Right lung (tissue), 10 donors: ENCODE measurements at places on chromosomes 12 and 14.

GRCh38 chr12:12081836-12082497 is 11.2 kb downstream of the BCL2L14 start:
- no peak for DNase-seq

DNA sequence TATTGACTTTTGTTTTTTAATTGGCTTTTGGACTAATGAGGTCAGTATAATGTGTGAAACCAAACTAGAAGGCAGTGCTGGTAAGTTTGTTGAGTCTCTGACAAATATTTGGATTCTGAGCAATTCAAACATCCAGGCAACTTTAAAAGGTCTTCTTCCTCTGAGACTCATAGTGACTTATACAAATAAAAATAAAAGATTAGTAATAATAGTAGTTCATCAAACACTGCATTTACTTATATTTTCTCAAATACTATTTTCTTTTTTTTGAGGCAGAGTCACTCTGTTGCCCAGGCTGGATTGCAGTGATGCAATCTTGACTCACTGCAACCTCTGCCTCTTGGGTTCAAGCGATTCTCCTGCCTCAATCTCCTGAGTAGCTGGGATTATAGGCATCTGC is 337.9 kb downstream of the DAD1 start:
- no peak for DNase-seq

- DNase-seq: no peak
Measured at GRCh38 chr12:4080213-4080612, 193.3 kb upstream of the CCND2 start.

DNA sequence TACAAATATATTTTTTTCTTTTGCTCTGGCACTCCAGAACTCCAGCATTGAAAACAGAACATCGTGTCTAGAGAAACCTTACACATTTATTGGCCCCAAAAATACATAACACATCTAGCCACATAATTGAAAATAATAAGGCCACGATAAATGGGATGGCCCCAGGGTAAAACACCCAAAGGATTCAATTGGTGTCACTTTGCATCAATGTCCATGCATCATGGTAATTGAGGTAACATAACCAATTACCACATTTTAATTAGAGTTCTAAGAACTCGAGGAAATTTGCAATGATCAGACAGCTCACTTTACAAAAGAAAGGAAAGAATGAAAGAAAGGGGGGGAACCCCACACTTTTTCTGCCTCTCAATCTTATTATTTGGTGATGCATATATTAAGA is 151.8 kb upstream of the NPAS3 start:
- no peak for DNase-seq

GRCh38 chr14:24332268-24332993 is 2.4 kb downstream of the ADCY4 start:
- DNase-seq: peak; percentile 56

GRCh38 chr12:26195641-26196420 is 458 bp downstream of the SSPN start:
- peak; percentile 73 for DNase-seq

DNA sequence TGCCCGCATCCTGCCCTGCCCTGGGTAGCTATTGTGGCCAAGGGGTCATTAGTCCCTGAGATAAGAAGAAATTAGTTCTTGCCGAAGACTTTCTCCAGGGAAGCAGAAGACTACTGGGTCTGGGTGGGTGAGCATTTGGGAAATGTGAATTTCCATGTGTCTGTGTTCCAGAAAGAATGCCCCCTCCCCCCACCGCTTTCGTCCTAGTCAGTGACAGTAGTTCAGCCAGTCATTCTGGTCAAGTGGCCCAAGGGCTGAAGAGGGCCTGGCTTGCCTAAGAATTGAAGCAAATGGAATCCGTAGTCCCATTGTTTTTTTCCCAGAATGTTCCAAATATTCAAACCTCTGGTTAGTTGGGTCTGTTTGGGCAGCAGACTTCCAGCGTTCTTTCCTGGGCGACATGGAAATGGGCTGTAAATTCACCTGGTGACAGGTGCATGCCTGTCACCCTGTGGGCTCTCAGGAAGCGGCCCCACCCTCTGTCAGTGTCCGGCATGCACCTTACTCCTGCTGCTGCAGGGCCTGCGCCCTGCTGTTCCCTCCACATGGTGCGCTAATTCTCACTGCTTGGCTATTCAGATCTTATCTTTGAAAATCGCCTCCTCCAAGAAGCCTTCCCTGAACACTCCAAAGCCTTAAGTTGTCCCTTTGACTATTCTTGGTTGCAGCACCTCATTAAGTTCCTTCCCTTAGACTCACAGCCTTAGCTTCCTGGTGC is 1.4 kb upstream of the RFLNA start:
- DNase-seq: no peak

DNA sequence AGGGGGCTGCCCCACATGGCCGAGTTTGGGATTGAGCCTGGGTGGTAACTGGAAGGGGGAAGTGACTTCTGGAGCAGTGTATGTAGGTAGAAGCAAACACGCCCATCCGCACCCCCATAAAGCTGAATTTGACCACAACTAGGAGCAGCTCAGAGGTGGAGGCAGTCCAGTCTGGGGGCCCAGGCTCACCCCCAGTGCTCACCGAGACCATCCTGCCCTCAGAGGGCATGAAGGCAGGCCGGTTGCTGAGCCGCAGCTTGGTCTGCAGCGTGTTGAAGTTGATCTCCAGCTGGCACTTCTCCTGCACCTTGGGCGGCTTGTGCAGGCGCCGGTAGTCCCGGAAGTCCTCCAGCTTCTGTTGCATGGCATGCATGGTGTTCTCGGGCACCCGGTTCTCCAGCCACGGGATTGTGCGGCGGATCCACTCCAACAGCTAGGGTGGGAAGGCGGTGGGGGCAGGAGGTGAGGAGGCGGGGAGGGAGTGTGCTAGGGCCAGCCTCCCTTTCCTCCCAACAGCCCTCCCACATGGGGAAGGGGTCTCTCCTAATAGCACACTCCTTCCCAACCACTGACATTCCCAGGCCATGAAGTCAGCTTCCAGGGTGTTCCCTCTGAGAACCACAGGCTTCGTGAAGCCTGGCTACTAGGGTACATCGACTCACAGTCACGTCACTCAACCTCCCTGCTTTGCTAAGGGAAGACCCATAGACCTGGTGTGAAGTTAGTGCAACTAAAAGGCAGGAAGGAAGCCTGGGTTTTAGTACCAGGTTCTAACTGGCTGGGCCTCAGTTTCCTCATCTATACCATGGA is 87.0 kb downstream of the ACTN1 start:
- no peak for DNase-seq

DNA sequence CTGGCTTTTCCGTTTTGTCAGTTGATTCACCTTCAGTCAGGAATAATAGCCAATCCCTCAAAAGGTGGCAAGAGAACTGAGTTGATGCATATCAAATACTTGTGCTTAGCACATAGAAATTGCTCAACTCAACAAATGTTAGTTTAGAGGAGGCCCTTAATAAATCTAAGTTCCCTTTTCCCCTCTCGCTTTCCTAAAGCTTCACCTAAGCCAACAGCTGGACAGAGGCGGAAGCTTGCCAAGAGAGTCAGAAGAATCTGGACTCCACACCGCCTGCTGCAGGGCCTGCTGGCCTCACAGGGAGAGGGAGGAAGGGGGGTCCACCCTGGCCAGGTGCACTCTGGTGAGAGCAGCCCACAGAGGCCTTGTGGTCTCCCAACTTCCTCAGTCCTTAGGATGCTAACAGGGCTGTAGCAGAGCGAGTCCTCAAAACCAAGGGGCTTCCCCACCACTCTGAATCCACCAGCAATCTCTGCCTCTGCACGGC is 213.1 kb downstream of the CHST11 start:
- DNase-seq: no peak

GRCh38 chr14:42719391-42719790 is 1112.7 kb downstream of the LRFN5 start:
- no peak for DNase-seq

DNA sequence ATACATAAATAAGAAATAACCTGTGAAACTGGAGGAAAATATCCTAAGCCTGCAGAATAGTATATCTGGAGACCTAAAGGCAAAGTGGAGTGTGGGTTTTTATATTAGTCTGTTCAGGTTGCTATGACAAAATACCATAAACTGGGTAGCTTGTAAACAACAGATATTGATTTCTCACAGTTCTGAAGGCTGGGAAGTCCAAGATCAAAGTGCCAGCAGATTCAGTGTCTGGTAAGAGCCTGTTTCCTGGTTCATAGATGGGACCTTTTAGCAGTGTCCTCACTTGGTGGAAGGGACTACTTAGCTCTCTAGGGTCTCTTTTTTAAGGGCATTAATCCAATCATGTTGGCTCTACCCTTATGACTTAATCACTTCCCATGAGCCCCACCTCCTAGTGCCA is 25.4 kb upstream of the NEDD1 start:
- no peak for DNase-seq

- DNase-seq: no peak
Measured at GRCh38 chr14:75769047-75769685, 108.1 kb downstream of the TTLL5 start.

- DNase-seq: no peak
Measured at GRCh38 chr12:105431537-105432100, 101.1 kb downstream of the C12orf75 start.

GRCh38 chr14:68211421-68211820 is 391.8 kb downstream of the RAD51B start:
- no peak for DNase-seq

DNA sequence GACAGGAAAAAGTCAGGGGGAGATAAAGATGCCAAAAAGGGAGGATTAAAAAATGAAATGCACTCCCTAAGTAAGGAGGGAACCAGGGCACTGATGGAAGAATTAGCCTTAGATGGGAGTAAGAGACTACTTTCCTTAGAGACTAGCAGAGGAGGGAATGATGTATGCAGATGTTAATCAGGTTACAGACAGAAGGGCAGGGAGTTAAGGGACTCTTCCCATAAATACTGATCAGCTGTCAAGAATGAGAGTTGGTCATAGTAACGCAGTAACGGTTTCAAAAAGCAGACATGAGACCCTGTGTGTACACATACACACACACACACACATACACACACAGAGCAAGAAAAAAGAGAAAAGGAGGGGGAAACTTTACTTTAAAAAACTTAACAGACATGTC is 93.4 kb downstream of the PHLDA1 start:
- DNase-seq: no peak

GRCh38 chr14:86796221-86797074 is 1196.5 kb downstream of the GALC start:
- no peak for DNase-seq

GRCh38 chr14:31083781-31084180 is 57.6 kb upstream of the STRN3 start:
- no peak for DNase-seq

- DNase-seq: no peak
Measured at GRCh38 chr12:9066755-9067423, 48.8 kb downstream of the A2M start.

GRCh38 chr14:82766123-82766522 is 1232.5 kb upstream of the SEL1L start:
- DNase-seq: no peak

DNA sequence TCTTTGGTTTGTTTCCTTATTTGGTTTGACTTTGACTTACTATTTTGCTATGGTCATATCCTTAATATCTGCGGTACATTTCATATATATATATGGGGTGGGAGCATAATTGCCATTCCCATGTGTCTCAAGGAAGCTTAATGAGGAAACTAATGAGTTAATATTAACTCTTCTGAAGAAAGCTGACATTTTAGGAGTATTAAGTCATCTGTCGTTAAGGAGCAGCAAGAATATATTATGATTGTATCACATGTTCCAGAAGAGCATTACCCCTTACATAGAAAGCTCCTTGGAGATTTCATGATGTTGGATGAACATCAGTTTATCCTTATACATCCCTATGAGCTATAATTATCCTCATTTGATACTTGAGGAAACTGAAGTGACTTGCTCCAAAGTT is 15.6 kb downstream of the DYRK2 start:
- DNase-seq: no peak

- DNase-seq: no peak
Measured at GRCh38 chr12:30643366-30643765, 52.3 kb downstream of the IPO8 start.

DNA sequence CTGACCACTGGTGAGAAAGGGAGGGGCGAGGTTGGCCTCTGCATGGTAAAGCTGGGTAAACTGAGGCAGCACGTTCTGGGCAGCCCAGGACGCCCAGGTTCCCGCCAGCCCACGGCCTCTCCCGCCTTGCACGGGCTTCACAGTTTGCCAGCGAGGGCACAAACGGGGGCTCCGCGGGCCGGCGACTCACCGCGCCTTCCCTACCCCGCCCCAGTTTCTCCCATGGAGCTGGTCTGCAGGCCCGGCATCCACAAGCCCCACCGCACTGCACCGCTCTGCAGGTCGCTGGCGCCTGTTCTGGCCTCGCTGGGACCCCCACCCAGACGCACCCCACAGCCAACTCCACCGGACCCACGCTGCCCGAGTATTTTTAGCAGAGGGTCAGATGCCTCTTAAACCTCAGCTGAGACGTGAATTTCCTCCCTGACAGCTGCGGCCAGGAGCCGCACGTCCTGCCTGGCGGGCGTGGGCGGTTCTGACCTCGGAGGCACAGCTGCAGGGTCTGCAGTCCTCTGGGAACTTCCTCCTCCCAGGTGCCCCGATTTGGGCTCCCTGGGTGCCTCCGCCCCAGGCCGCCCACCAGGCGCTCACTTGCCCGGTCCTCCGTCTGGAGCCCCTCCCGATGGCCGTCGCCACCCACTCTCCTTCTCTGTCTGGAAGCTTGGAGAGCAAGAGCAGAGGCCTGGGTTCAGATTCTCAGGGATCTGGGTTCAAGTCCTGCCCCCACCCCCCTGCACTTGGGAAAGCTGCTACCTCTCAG is 29.5 kb upstream of the INF2 start:
- DNase-seq: no peak

DNA sequence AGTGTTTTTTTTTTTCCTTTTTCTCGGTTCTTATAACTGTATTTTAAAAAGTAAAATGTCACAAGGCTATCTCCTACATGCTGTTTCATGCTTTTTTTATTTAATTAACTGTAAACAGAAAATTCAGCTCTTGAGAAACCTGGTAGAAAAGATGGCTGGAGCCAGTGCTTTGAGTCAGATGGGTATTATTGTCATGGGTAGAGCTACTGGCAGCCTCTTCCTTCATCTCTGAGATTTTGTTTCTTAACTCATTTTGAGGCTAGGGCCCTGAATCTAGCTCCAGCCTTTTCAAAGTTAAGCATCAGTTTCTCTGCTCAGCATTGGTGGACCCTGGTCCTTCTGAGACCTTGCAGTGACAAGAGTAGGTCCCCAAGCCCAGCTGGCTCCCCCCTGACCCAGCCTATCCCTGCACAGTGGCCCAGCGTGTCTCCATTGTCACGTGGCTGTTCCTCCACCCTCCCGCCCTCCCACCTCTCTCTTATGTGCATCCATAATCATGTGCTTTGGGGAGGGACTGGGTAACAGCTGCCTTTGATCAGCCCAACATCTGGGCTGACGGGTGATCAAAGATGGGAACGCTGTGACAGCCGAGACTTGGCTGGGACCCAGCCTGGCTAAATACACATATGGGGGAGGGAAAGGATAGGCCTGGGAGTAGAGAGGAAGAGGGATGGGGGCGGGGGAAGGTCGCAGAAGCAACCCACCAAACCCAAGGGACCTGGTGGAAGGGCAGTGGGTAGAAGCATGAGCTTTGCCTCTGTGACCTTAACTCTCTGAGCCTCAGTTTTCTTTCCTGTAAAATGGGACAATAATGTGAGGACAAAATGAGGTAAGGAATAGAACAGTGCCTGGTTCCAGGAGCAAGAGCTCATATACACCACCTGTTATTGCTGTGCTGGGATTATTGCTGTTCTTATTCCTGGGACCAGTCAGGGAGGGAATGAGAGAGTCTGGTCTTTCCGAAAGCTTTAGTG is 24.4 kb upstream of the RBM19 start:
- DNase-seq: peak; percentile 72
